Common myeloid progenitor, CD34-positive (primary cell): ENCODE measurements at places on chromosomes 11 and 22.

DNA sequence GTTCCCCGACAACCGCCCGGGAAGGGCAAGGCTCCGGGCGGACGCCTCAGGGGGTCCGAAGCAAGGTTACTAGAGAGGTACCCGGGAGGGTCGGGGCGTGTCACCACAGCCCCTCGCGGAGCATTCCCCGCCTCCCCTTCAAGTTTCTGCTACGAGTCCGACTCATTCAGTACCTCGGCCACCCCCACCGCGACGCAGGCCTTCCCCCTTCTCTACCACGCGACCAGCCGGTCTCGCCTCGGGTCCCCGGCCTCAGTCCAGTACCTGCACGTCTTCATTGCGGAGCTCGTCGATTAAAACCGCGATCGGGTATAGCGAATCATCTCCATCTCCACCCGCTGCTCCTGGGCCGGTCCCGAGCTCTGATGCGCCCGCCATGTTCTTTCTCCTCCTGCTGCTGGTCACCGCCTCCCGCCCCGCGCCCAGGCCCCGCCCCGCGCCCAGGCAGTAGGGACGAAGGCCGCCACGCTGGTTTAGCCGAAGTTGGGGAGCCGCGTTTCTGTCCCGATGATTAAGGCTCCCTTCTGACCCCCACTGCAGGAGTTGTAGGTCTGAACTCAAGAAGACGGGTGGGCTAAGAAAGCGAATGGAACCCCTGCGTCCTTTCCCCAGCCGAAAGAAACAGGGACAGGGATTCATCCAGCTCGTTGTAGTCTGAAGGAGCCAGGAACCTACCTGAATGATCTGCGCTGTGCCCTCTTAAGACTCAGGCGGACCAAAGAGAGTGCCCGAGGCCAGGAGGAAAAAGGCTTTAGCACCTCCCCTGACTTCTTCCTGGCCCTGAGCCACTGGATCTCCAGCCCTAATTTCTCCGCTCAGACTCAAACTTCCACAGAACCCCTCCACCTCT is at the start of gene PPP2R1B:
TSS of gene PPP2R1B (minus strand) at position 406 of the 850 bp plus-strand sequence. CDS start at position 378, 28 bp downstream.
- DNase-seq = peak; percentile 79

DNA sequence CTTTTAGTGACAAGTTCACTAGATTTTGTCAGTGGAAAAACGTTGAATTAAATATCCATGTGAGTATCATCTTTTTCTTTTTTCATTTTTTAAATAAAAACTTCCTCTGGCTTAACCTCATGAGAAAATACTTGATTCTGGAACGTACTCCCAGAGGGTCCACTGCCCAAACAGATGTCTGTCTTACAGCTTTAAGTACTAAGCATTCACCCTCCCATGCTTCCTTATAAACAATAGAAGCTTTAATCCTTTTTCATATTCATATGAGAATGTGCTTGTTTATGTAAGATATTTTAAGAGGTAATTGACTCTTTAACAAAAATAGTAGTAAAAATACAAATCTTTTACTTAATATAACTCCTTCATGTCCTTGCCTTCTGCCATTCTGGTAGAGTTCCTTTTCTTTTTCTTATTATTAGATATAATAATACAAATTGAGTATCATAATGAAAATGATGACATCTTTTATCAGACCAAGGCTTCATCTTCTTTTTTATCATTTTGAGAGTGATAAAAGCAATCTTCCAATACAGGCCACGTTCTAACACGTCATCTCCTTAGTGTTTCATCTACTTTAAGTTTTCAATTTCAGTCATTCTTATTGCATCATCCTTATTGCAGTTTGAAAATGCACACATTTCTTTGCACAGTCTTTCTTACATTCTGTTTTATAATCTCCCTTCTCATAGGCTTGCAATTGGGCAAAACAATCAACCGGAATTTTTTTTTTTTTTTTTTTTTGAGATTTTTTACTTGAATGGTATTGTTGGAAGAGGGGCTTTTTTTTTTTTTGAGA is 69.5 kb upstream of the MYO18B start:
- no peak for DNase-seq

- DNase-seq = no peak
These were observed 55.5 kb downstream of the MYO7A start for GRCh38 chr11:77183431-77183984.

GRCh38 chr11:396511-396947 is 2.5 kb downstream of the PKP3 start:
- peak; percentile 69 for DNase-seq

DNA sequence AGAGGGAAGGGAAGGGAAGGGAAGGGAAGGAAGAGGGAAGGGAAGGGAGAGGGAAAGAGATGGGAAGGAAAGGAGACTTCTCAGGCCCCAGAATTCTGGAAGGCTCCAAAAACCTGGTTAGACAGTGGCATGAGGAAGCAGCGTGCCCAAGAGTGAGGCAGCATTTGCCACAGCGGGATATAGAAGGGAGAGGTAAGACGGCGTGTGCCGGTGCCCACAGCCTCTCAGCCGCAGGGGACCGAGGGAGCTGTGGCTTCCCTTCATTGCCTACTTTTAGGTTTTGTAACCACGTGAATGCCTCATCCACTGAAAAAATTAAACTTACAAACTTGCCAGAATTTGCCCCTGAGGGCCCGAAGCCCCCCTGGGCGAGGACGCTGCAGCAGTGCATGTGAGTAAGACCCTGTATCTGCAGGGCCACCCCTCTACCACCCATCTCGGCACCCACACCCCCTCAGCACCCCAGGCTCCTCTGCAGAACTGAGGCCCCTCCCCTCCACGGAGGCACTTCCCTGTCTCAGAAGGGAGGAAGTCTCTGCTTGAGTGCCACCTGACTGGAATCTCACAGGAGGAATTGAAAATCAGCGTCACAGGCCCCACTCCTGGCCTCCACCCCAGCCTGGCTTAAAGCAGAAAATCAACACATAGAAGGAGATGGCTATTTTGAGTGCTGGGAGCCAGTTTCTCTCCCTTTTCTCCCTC is 58.1 kb downstream of the LINC01488 start:
- DNase-seq = peak; percentile 83

GRCh38 chr11:2732261-2732939 is 32.6 kb upstream of the KCNQ1OT1 start:
- DNase-seq = no peak

DNA sequence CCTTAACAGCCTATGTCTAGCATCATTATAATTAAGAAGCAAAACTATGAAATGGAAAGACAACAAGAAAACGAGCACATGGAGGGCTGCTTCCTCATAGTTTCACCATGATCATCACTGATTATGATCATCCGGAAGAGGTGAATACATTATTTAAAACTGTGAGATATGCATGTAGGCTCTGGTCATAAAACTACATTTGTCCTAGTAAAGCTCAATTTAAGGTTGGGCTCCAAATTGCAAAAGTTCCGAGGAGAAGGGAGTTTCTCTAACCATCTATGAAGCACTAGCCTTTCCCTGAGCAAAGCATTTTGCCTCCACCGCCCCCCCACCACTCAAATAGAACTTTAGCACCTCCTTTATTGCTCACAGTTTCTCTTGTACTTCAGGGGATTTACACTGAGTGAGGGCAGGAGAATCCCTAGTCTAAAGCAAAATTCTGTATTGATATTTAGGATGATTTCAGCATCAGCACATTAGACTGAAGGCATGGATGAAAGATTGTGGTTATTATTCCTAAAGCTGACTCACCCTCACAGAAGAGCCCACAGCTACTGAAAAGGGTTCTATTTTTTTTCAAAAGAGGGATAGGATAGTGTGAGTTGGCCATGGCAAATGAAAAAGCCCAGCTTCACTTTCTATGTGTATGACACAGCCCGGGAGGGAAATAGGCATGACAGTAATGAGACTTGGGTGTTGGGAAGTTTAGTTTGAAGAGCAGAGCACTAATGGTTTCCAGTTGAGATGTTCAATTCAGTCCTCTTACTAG is 203.4 kb downstream of the CADM1 start:
- no peak for DNase-seq

GRCh38 chr11:12241971-12242672 is 131.7 kb downstream of the MICAL2 start:
- no peak for DNase-seq

DNA sequence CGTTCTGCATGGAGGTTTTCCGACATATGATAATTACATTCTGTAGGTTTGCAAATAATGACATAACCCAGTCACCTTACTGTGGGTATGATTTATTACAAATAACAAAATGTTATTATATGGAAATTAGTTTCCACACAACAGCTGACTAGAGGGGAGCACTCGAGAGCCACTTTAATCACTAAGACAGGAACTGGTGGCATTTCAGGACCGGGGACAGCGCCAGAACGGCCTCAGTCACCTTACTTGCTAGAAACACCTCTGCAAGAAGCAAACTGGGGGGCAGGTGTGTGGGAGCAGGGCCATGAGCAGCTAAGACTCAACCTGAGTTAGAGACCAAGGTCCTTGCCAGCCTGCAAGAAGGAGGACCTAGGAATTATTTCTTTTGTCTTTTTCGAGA is 199.9 kb downstream of the DSCAML1 start:
- DNase-seq = peak; percentile 54

DNA sequence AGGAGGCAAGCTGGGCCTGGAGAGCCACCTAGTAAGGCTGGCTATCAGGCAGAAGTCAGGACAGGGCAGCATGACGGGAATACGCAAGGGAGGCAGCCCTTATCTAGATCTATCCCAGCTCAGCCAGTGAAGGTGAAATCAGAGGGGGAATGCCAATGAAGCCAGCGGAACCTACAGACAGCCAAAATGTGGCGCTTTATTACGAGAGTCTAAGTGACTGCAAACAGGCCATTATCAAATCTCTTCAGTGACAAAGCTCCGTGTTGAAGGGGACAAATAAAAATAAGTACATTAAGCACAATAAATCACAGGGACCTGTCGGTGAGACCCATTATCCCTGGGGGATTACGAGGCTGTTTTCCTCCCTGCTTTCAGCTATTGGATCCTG is 22.8 kb downstream of the LARGE1 start:
- DNase-seq = no peak

DNA sequence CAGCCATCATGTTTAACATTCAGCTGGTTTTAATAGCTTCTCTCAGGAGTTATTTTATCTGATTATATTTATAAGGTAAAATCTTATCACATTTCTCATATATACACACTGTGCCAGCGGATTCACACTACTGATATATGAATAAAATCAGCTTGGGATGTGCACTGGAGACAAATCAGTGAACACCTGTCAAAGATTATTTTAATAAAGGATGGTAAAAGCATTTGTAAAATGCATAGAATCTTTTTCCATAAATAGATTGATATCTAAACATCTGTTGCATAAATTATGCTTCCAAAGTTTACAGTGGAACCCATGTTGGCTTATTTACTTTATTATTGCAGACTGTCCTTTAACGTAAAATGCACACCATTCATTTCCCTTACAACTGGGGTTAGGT is 1125.8 kb upstream of the CNTN5 start:
- DNase-seq = no peak

GRCh38 chr11:123305601-123306375 is 110.7 kb upstream of the CLMP start:
- DNase-seq = no peak

- no peak for DNase-seq
These were observed 83.2 kb downstream of the TEAD1 start for GRCh38 chr11:12757416-12757815.

DNA sequence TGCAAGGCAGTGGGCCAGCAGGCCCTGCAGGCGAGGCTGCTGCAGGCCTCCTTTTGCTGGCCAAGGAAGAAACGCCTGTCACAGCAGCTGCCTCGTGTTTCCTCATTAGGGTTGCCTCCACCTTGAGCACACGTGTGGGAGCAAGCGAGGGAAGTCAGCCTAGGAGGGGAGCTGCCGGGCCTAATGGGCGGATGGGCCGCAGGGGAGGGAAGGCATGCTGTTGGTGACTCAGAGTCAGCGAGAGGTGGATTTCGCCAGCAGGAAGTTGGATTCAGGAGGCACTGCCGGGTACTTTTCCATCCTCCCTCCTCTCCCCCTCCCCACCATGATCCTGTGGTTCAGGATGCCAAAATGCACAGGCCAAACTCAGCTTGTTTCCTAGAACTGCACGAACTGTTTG is 498.7 kb downstream of the METTL15 start:
- no peak for DNase-seq

- DNase-seq = no peak
These were observed 361.5 kb upstream of the LARGE1 start for GRCh38 chr22:34281738-34282137.

- peak; percentile 36 for DNase-seq
These were observed 144.9 kb downstream of the MAML2 start for GRCh38 chr11:96197801-96198701.

DNA sequence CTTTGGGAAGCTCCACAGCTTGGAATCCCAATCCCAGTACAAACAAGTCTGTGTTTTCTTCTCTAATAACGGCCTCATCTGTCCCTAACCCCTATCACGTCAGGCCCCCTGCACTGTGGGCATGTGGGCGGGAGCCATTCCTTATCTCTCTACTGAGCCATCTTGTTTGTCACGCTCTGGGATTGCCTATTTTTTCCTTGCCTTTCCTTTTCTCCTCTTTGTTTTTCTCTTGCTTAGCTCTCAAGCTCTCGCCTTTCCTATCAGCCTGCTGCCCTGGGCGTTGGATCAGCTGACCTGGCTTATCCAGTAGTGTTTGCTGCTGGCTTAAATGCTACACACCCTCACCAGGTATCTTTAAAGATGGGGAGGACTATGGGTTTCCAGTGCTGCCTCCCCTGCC is 35.8 kb downstream of the ARHGAP1 start:
- no peak for DNase-seq

GRCh38 chr11:75275581-75275980 is 35.0 kb downstream of the TPBGL start:
- peak; percentile 93 for DNase-seq

GRCh38 chr11:12204506-12204905 is 94.1 kb downstream of the MICAL2 start:
- no peak for DNase-seq

DNA sequence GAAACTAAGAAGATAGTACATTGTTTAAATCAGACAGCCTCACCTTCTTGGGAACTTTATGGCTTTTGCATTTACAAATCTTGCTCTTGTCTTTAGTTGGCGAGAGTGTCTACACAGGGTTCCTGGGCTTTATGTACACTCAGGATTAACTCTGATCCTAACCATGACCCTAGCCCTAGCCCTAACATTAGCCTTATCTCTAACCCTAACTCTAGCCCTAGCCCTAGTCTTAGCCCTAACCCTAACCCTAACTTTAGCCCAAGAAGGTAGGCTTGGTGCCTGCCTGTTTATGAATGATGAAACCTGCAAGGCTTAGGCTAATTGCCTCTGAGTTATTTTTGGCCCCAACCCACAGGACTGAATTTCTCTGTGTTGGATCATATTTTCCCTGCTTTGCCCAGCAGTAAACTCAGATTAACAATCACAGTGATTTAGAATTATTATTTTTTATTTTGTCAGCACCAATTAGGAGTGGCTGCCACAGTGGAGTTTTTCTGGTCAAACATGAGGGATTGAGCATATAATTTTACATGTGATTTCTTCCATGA is 44.1 kb upstream of the OR9Q1 start:
- DNase-seq = no peak

DNA sequence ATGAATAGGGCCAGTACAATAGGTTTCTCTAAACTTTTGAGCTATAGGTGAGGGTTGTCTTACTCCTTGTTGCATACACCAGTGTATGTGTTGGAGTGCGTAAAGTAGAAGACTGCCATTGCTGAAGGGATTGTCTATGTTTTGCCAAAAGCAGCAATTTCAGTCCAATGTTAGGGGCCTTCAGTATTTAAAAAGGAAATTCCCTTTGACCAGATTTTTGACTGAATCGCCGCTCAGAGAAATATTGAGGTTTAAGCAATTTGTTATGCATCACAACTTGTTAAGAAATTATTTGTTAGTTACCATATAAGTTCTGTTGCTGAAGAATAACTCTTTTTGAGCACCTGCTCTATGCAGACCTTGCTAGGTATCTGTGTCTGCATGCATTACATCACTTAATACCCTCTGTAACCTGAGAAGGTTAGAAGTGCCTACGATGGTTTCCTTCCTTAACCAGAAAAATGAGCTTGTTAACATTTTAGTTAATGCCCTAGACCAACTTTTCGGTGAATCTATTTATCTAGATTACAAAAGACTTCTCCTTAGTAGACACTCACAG is 33.9 kb downstream of the MMP20 start:
- no peak for DNase-seq
